PC-3 (cell line): ENCODE measurements at places on chromosomes 1 and 21. TPM values are rescaled to one million over a fixed set of nuclear protein-coding genes. Genes with fewer than 3 reads are reported as not detected.
A peak's percentile ranks its signal among the peaks of the same experiment; 100 is the strongest.

DNA sequence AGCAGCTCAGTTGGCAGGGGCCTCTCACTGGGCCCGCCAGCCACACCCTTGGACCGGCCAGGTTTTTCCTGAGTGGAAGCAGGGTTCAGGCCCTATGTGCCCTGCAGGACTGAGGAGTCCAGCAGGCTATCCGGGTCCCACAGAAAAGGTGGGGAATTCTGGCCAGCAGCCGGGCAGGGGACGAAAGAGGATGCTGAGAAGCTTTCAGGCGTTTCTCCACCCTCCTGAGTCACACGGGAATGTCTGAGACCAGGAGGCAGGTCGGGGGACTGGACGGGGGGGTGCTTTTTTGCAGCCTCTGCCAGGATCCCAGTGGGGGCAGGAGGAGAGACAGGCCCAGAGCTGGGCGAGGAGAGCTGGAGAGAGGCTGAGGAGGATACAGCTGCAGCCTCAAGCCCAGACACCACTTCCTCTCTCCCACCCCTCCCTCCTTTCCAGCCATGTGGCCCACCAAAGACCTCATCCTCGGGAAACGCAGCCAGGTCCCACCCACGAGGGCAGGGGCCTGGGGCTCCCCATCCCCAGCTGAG, 105.4 kb downstream of the SPSB1 start:
- no peak for DNase-seq

Gene SESN2
- 6.9 and 10.7 TPM in 2 replicates for total RNA-seq

DNA sequence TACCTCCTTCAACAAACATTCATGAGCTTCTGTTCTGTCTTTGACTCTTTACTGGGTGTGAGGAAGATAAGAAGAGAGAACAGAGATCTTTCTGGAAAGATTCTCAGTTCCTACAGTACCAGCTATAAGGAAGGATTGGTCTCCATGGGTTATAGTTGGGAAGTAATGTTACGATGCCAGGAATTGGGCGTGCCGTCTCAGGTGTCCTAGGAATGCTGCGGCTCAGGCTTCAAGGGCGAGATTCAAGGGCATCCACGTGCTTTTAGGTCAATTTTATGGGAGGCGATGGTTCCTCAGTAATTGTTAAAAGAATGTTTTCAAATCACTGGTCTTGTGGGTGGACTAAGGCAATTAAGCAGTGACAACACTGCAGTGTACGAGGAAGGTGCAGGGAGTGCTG, 27.3 kb downstream of the COG2 start:
- no peak for DNase-seq

DNA sequence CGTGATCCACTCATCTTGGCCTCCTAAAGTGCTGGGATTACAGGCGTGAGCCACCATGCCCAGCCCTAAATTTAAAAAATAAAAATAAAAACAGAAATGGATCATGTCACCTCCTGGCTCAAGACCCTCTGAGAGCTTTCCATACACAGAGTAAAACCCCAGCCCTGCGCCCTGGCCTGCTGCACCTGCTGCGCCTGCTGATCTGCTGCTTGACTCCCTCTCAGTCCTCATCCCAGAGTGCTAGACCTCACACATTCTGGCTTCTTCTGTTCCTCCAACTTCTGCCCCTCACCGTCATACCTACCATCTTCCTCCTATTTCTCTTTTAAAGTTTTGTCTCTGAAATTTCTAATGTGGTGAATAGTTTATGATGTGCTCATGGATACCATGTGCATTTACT, 42.7 kb upstream of the DIPK1A start:
- DNase-seq = no peak

- no peak for DNase-seq
These were observed at the start of gene S100A7 for GRCh38 chr1:153460551-153460950. Gene S100A7, minus strand, starts transcription at chr1:153460651. Its CDS starts 1,638 bp downstream, at chr1:153459013.

GRCh38 chr1:28340221-28340974, 11.6 kb downstream of the MED18 start:
- DNase-seq = peak; percentile 50

Gene LCE1F
- not detected in 2 replicates for total RNA-seq

GRCh38 chr1:181554465-181554864, 71.1 kb downstream of the CACNA1E start:
- DNase-seq = no peak

Gene EPS8L3
- total RNA-seq = not detected in 2 replicates

GRCh38 chr1:29880556-29880955, 644.2 kb downstream of the PTPRU start:
- peak; percentile 43 for DNase-seq

DNA sequence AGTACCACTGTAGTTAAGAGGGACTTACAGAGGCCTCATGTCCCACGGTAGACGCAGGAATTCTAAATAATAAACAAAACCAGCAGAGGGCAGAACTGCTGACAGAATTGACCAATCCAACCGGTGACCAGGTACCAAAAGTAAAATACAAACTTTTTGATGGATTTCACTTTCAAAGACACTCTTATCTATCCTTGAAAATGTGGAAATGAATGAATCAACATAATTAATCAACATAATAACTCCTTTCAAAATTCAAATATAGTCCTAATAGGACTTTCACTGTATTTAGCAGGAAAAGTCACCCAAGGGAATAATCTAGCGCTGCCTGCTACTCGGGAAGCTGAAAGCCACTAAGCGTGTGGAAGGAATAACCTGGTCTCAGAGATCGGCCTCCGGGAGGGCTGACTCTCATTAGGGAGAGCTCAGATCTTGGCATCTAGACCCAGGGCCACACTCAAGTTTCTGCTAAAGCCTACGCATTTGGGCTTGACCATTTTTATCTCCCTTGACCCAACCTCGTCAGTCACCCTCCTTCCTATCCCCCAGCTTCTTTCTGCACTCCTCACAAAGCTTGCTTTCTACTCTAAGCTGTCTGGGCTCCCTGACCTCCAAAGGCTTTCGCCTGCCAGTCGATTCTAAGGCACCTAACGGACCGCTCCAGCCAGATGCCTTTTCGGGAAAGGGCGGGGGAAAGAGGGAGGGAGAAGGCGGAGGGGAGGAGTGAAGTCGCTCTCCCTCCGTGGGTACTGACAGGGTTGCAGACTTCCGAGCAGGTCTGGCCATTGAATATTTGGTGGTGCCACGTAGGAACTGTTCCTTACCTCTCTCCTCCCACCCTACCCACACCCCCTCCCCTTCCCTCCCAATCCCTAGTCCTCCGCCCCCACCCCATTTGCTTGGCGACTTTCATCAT, 1.6 kb downstream of the COL11A1 start:
- peak; percentile 70 for DNase-seq
